ENCODE measurements at places on chromosomes 16 and 17.
A peak's percentile ranks its signal among the peaks of the same experiment; 100 is the strongest.

DNA sequence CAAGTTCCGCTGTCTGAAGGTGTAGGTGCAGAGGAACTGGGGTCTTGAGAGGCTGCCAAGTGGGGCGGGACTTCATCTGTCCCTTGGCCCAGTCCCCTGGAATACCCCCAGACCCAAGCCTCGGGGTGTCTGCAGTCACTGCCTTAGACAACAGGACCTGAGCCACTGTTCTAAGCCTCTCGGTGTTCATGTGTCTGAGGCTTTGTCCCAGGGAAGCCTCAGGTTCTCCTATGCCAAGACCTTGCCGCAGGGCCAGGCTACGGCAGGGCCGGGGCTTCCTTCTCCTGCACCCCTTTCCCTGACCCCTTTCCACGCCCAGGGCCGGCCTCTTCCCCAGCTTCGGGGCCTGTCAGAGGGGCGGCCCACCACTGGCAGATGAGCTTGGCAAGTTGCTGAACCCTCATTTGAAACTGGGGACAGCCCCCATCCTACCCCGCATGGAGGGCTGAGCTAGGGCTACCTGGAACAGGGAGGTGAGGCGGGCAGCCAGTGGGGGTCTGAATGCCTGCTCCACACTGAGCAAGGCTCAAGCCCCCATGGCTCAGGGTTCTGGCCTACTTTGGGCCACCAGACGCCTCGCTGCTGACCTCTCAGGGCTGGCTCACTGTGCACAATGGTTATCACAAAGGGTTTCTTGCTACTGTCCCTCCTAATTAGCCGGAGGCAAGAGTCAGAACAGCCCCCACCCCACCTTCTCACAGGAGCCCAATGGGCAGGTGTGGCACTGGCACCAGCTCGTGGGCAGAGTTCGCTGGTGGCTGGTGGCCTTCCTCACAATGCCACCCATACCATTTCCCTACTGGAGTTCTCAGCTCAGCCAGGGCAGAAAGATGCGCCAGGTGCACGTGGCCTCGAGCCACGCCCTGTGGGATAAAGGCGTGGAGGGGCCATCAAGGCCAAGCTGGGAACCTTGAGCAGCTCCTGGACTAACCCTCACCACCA is 7.1 kb downstream of the LITAFD start:
- DNase-seq = no peak

GRCh38 chr17:11797803-11798202 is 199.5 kb downstream of the ZNF18 start:
- no peak for DNase-seq

DNA sequence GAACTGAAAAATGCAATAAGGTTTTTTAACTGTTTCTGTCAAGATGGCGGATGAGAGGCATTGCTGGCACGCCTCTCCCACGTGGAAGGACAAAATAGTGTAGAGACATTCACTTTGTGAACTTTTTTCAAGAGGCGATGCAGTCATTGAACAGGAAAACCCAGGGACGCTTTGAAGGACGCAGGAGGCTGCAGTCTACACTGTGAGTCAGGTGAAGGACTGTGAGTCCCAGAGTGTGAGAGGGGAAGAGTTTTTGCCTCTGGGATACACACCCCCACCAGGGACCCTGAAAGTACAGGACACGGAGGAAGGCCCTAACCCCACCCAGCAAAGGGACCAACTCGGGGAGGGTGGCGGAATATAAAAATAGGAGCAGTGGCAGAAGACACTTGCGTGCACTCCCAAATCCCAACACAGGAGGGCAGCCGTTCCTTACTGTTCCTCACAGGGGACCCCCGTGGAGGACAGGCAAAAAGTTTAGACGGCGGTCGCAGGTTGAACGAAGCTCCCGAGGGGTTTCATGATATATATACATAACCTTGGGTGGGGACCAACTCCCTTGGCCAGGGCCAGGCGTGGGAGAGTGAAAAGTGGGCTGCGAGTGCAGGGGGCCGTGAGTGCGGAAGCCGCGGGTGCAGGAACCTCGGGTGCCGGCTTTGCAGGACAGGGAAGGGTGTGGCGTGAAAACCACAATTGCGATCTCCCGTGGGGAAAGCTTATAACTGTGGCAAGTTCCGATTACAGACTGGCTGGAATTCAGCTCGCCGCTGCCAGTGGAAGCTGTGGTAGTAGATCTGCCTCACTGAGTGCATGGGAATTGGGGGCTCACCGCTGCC is 82.0 kb upstream of the ALOX12 start:
- peak; percentile 30 for DNase-seq

DNA sequence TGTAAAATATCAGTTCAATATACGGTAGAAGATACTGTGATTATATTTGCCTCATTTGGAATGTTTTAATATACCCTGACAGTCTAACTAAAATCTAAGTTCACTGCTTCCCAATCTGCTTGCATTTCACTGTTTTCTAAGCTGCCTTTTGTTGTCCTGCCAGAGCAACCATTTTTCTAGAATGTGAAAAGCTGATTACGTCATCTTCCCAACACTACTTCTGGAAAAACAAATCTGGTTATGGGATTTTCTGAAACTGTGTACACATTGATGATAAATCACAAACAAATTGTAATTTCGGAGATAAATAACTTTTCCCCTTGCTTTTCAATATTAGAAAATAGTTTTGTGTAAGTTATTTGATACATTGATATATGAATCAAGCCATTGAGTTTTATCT is 1529.0 kb downstream of the CDH11 start:
- no peak for DNase-seq

- DNase-seq = no peak
Observed at GRCh38 chr16:67053767-67054334, 24.9 kb downstream of the CBFB start.

- DNase-seq = no peak
Observed at GRCh38 chr17:42929497-42929844, 28.9 kb downstream of the G6PC1 start.

GRCh38 chr17:29059281-29059680 is 16.3 kb downstream of the PIPOX start:
- DNase-seq = no peak

DNA sequence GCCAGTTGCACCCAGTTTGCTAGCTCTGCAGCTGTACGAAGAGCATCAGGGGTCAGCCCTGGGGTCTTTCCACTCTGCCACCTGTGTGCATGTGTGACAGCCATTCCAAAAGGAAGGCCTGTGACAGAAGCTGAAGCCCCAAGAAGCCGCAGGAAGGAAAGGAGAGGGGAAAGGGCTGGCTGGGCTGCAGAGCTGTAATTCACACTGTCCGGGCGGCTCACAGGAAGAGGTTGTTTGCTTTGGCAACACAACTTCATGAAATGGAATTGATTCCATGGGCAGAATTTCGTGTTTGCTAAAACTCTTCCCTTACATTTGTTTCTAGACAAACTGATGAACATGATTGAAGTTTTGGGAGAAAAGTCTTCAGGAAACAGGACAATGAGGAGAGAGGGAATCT is 14.8 kb downstream of the TMEM204 start:
- DNase-seq = no peak

- DNase-seq = no peak
Observed at GRCh38 chr16:85653290-85653891, 35.4 kb downstream of the GINS2 start.
